ENCODE measurements at places on chromosomes 2 and 18. TPM values are rescaled to one million over a fixed set of nuclear protein-coding genes. Genes with fewer than 3 reads are reported as not detected.
A peak's percentile ranks its signal among the peaks of the same experiment; 100 is the strongest.

- DNase-seq = no peak
Measured at GRCh38 chr18:48200631-48201336, 208.4 kb downstream of the ZBTB7C start.

DNA sequence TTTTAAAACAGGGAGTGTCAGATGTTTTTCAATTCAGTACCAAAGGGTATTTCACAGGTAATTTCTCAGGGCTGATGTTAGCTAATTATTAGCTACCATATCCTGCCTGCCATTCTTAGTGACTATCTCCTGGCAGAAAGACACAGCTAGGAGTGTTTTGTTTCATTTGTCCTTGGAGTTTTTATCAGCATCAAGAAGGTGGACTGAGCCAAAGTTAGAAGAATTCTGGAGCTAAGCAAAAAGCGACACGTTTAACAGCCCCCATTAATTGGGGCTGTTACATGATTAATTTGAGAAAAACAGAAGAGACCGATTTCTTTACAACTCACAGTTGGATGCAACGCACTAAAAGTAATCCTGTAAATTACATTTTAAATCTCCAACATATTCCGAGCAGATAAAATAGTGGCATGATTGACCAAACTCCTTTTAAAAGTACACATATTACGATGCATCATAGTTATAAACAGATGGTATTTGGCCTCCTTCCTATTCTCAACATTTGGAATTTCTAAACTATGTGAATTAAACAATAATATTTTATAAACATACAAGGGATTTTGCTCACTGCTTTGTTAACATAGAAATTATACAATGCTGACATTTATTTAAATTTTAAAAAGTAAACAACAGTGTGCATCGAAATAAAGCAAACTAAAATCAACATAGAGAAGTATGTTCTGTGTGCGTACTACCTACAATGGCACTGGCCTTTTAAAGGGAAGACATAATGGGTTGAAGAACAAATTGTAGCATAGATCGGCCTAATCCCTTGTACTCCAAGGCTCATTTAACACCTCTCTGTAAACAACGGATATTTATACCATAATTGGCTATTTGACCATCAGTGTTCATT, 585.1 kb downstream of the ZEB2 start:
- no peak for DNase-seq

GRCh38 chr2:59956981-59957380, 596.5 kb downstream of the BCL11A start:
- DNase-seq = no peak

- peak; percentile 96 for DNase-seq
Measured at GRCh38 chr2:20424300-20425290, 22.3 kb upstream of the RHOB start.

GRCh38 chr2:41879235-41879916, 168.4 kb upstream of the PKDCC start:
- DNase-seq = peak; percentile 42

- no peak for DNase-seq
Measured at GRCh38 chr2:203279288-203279687, 40.5 kb downstream of the CYP20A1 start.

DNA sequence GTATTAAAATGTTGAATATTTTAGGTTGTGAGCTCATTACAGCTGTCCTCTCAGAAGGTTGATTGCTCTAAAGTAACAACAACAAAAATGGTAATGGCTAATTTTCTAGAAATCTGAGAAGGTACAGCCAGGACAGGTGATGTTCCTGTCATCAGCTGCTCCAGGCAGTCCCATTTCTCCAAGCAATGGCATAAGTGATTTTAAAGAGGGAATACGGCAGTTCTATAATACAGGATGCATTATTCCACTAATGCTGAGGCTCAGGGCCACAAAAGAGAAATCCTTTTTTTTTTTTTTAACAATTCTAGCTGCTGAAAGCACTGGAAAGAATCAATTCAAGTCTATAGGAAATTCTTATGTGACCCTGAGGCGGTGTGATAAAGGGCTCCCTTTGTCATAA, 199.9 kb downstream of the PMAIP1 start:
- DNase-seq = no peak

DNA sequence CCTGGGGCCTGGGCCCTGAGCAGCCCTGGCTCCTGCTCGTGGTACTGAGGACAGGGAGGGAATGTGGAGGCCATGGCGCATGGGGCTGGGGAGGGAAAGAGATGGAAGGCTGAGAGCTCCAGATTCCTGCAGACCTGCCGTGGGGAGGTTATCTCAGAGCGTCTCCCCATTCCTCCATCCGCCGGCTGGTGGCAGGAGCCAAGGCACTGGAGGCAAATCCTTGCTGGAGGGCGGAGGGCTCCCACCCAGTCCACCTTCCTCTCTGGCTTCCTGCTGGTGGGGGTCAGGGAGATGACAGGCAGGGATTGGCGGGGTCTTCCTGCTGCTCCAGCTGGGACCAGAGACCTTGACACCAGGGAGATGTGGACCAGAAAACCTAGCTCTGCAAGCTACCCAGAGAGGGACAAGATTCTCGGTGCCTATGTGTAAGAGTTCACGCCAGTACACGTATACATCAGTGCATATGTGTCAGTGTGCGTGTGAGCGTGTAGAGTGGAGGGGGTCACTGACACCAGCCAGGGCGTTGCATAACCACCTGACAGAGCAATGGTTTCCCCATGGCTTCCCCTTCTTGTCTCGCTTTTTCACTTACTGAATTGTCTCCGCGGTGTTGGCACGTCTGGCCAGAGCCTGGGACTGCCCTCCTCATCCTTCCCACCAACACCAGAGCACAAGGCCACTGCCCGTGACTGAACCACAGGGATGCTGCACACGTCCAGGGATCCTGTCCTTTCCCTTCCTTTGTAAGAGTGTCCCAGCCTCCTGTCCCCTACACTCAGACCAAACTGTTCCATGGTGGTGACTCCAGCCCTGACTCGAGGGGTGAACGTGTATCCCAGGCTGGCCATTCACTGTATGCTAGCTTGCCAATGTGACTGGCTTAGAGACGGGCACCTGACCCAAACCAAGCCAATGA, 15.8 kb upstream of the SEMA4C start:
- DNase-seq = no peak

GRCh38 chr2:134679745-134680144, 39.1 kb downstream of the TMEM163 start:
- no peak for DNase-seq

DNA sequence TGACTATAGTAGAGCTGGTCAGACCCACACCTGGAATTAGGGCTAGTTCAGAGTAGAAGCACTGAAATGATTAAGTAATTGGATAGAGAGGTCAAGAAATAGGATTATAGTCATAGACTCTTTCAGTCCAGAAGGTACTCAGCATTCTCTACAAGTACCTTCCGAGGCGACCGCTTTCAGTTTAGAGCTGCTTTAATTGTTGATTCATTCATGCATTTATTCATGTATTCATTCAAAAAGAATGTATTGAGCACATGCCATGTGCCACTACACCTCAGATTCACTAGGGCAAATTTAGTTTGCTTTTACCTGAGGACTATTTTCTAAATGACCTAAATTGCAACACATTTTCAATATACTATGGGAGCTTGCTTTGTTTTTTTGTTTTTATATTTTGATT, 48.7 kb downstream of the CRIM1 start:
- DNase-seq = peak; percentile 79

DNA sequence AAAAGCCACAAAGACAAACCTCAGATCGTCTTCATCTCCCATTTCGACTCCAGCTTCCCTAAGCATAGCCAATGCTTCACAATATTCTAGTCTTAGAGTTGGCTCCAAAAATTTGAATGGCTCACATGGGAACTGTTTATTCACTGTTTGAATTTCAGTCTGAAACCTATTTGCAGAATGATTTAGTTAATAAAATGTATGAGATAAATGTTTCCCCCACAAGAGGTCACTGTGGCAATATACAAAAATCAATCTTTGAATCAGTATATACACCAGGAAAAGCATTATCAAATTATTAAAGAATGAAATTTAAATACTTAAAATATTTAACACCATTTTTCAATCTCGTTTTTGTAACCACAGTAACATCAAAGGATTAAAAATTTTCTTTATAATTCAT, 40.0 kb upstream of the MCM6 start:
- peak; percentile 40 for DNase-seq

GRCh38 chr2:545711-546650, 131.2 kb downstream of the TMEM18 start:
- DNase-seq = no peak

GRCh38 chr2:101238930-101239759, 13.5 kb upstream of the CNOT11 start:
- no peak for DNase-seq

GRCh38 chr18:35345460-35345921, 1.3 kb upstream of the ZNF24 start:
- no peak for DNase-seq

- DNase-seq = no peak
Measured at GRCh38 chr18:54233228-54233625, 8.8 kb upstream of the MBD2 start.

DNA sequence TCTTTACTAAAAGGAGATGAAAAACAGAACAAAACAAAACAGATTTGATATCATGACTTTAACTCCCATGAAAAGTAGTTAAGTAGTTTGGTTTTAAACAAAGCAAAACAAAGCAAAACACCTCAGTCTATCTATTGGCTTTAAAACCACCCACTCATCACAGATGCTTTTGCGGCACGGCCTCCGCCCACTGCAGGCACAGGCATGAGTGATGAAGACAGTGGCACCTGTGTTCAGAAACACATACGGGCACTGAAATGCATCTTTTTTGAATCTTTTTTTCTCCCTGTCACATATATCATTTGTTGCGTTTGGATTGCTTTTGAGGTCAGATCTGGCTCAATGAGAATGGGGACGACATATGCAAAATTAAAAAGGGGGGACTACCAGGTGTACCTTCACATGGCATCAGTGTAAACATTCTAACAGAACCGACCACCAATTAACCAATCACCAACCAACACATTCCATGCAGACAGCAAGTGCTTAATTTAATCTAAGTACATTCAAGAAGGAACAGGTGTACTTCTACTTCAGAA, 147.4 kb upstream of the REV1 start:
- no peak for DNase-seq

DNA sequence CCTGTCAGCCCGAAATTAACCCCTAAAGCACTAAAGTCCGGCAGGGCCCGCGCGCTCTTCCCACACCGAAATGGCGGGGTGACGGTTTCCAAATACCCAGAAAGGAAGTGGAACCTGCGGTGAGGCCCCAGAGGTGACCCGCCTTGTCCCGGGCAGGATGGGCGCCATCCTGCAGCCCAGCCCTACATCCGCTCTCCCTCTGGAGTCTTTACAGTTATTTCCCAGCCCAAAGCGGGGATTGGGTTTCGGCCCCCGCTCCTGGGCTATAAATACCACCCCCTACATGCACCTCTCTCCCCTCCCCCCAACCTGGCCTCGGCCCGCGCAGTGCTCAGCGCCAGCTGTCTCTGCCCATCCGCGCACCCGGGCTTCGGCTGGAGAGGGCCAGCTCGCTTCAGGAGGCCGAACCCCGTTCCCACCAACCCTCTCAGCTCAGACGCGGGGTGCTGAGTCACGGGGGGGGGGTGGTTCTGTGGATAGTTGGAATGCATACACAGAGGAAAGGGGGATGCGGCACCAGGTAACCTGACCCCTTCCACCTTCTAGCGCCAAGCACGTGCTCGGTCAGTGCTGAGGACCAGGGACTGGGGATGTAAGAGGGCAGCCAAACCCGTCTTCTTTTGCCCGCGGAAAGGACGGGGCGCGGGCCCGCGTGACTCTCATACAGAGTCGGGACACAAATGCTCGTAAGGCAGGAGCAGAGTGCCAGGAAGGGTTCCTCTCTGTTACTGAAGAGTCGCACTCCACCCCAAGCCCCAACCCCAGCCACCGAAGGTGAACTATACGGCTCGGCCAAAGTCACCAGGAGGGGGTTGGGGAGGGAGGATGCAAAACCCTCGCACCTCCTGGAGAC, at the start of gene TUBA4B:
TSS of gene TUBA4B (plus strand) at position 344 of the 853 bp plus-strand sequence. CDS start at position 509, 165 bp downstream.
- peak; percentile 61 for DNase-seq

GRCh38 chr2:38217401-38218188, 141.6 kb upstream of the CYP1B1 start:
- no peak for DNase-seq

DNA sequence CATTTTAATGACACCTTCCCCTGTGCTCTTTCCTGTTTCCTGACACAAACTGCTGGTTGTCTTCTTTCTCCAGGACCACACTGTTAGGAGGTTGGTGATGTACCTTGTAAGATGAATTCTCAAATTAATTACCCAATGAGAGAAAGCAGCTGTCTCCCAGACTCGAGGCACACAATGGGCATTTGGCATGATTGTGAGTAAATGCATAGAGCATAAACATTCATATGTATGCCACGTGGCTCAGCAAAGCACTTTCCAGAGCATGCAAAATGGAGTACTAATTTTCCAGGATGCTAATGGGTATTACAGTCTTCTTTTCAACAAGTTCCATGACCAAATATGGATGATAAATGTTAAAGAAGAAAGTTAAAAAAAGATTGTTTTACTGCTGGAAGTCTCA, 235.2 kb upstream of the KLHL29 start:
- DNase-seq = no peak

- no peak for DNase-seq
Measured at GRCh38 chr18:58952858-58953257, 88.2 kb downstream of the ZNF532 start.

DNA sequence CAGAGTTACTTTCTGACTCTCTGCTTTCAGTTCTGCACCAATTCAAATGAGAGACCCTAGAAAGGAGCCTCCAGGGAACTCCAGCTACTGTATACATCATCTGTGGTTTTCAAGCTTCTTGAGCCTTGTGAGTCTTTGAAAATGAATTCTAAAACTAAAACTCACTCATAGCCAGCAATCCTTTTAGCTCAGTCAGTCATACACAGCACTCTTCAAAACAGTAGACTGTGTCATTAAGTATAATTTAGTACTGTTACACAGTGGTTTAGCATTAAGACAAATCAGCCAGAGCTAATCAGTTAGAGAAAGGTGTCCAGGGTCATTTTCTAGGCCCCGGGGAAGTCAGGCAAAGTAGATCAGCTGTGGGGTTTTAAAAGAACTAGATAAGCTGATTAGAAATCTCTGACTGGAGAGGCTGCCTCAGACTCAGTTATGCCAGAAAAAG, 322.1 kb upstream of the THUMPD2 start:
- peak; percentile 29 for DNase-seq

DNA sequence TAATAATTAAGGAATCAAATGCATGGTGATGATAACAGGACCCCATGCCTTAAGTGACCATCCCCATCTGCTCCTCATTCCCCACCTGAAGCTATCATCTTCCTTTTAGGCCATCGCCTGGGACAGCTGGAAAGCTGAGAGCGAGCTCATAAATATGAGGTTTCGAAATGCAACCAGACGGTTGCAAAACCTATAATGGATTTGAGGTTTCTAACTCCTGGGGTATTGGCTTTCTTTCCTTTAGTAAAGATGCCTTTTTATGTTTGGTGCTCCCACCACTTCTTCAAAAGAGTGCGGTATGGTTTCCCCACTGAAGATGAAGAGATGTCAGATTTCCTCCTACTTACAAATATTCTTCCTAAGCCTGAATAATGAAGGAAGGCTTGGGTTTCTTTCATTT, 1589.5 kb upstream of the PIK3C3 start:
- no peak for DNase-seq

Gene SLC5A7
- not detected for total RNA-seq

Gene TTN
- total RNA-seq = 0.02 TPM

Gene WDR33
- total RNA-seq = 29.1 TPM

Gene ASXL3
- total RNA-seq = not detected

Gene EIPR1
- total RNA-seq = 118 TPM

Gene NT5DC4
- not detected for total RNA-seq

Gene TMEM131
- 21.9 TPM for total RNA-seq

Gene MARCO
- total RNA-seq = not detected

All from A172 (cell line).